ENCODE measurements at places on chromosomes 5 and 9. TPM values are rescaled to one million over a fixed set of nuclear protein-coding genes. Genes with fewer than 3 reads are reported as not detected.

LTC4S gene
- not detected for total RNA-seq

IRGM gene
- not detected for total RNA-seq

EGFL7 gene
- total RNA-seq: 23.9 TPM

CAMK2A gene
- total RNA-seq: 0.24 TPM

TEX48 gene
- not detected for total RNA-seq

PSD2 gene
- not detected for total RNA-seq

CNTNAP3B gene
- 9.8 TPM for total RNA-seq

SIL1 gene
- 70.8 TPM for total RNA-seq

TNFAIP8 gene
- total RNA-seq: 44.1 TPM

ASPN gene
- total RNA-seq: under 0.01 TPM

ACO1 gene
- 35.9 TPM for total RNA-seq

ORM2 gene
- not detected for total RNA-seq

TMEFF1 gene
- total RNA-seq: 0.21 TPM

KIF4B gene
- total RNA-seq: not detected

LHX3 gene
- not detected for total RNA-seq

IL13 gene
- not detected for total RNA-seq

FAM78A gene
- total RNA-seq: not detected

PDCD1LG2 gene
- not detected for total RNA-seq

SPATA31A3 gene
- not detected for total RNA-seq

Measured in tracheal epithelial cell (primary cell).